ENCODE measurements at places on chromosomes 1 and 21.

GRCh38 chr1:42177541-42177981 is 13.0 kb upstream of the GUCA2A start:
- DNase-seq = peak; percentile 92

- DNase-seq = no peak
Measured at GRCh38 chr1:91700771-91701471, 185.0 kb downstream of the TGFBR3 start.

DNA sequence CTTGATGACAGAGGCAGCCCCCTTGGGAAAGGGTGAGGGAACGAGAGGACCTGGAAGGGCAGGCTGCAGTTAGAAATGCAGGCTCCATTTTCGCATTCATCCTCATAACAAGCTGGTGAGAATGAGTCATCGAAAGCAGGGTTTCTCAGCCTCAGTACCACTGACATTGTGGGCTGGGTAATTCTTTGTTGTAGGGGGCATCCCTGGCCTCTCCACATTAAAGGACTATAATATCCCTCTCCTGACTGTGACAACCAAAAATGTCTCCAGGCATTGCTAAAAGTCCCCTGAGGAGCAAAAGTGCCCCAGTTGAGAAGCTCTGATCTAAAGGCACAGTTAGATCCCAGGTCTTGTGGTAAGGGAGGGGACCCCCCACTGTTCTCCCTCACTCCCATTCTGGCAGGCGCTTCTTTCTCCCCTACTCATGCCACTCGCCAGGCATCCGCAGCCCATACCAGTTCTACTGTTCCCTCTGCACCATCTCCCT is 20.4 kb downstream of the KCNN3 start:
- no peak for DNase-seq

DNA sequence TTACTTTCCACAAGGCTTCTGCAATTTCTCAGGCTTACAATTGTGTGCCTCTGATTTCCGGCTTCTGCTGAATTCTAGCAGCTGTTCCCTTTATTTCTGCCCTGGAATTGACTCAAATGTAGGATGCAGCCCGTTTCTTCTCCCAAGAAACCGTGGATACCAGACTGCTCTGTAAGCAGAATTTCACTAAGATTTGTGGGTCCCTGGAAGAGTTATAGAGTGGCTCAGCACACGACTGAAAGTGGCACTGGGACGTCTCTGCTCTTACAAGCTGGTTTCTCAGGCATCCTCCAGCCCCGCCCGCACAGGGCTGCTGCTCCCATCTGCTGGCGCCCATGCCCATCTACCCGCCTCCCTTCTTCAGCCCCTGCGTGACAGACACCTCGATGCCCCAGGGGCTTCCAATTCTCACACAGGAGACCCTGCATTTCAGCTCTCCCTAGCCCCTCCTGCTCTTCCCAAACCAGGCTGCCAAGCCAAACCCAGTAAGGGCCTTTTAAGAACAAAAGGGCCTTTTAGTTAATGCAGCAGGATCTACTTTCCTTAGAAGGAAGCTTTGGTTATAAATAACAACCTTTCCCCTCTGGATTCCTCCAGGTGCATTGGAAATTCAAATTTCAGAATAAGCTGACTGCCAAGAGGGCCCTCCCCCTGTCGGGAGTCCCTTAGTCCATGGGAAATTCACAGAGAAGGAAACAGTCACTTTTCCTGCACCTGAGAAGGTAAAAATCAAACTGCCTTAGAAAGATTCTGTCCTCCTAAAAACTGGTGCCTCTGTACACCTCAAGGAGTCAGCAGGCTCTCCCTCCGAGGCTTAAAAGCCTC is 45.4 kb upstream of the TENT5B start:
- DNase-seq = peak; percentile 63

DNA sequence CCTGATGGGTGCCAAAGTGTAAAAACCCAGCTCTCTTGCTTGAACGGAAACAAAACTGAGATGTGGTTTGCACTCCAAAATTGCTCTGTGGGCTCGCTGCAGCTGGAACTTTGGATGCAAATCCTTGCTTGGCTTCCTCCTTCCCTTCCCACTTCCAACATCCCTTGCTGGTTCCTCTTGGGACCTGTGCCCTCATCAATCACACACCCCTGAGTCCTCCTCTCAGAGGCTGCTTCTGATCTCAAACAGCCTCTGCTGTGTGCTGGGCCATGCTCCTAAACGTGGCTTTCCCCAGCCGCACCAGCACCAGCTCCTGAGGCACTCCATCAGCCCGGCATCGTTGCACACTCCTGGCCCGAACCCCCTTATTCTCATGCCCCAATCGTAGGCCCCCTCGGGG is 124.3 kb upstream of the RAB4A start:
- no peak for DNase-seq

DNA sequence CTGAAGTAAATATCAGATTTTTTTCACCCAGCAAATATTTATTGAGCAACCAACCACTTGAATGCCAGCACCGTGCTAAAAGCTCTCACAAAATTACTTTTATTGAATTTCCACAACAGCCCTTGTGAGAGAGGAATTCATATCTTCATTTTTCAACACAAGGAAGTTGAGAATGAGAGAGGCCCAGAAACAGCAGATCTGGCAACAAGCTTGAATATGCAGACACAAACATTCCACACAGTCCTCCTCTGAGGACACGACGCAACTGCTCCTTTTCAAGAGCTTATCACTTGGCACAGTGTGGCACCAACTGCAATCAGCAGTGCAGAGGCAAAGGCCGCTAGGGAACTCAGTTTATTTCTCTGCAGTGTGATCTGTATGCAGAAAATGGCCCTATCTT is 32.2 kb upstream of the IFNAR2 start:
- no peak for DNase-seq

DNA sequence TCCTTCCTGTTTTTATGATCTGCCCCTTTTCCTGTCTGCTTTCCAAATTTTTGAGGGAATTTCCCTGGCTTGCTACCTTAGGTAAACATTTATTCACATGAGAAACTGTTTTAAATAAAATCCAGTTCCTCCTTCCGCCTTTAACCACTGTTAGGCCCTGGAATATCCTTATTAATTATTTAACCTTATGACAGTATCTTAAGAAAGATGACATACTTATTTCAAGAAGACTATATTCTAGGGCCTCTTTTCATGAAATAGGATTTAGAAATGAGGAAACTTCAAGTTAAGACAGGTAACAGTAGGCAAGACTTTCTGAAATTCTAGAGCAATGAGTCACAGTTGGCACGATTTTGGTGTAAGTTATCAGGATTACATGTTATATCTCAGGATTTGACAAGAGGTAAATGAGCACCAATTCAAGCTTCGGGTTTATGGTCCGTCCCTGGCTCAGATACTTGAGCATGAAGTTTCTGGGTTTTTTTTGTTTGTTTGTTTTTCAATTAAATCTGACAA is 2.0 kb upstream of the TNFSF18 start:
- no peak for DNase-seq

DNA sequence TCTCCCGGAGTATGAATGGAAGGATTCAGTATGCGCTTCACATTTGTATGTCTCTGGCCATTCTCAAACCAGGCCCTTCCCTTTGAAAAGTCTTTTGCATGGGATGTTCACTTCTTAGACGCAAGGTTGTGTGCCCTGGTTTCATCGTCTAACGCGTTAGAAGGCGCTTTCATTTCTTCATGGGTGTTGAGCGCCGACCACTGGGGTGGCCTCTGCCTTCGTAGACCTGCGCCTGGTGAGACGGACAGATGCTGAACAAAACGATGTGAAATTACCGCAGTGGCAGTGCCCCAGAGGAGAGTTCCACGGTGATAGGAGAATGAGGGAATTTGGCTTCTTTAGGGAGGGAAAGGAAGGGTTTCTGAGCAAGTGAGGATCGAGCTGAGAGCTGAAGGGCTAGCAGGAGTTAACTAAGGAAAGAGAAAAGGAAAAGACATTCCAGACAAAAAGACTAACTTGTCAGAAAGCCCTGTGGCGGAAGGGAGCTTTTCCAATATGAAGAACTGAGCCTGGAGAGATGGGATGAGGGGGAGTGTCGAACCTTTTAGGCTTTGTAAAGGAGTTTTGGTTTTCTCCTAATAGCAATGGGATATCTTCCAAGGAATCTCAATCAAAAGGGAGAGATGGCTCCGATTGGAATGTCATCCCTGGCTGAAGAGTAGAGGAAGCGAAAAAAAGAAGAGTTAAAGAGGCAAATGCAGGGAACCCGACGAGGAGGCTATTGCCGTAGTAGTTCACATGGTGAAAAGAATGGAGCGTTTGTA is 951 bp downstream of the GGPS1 start:
- peak; percentile 66 for DNase-seq

GRCh38 chr21:32137266-32137665 is 141.6 kb downstream of the MIS18A start:
- no peak for DNase-seq

- DNase-seq = no peak
Measured at GRCh38 chr1:167060141-167061072, 29.8 kb downstream of the GPA33 start.

DNA sequence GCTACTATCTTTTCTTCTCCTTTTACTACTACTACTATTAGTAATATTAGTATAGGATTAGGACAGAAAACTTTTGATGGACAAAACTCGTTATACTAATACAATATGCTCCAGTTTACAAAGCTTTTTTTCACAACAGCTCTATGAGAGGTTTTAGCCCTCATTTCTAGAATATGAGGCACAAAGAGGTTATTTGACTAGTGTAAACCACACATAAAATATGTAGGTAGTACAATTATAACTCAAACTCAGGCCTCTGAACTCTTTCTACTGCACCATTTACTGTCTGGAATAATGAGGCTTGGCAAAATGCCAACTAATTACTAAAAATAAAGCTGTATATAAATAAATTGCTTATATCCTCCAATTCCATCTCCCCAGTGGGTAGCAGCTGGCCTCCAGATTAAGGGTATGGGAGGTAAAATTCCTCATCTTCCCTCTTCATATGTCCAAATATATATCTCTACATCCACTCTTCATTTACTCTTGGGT is 99.9 kb downstream of the LYST start:
- no peak for DNase-seq

DNA sequence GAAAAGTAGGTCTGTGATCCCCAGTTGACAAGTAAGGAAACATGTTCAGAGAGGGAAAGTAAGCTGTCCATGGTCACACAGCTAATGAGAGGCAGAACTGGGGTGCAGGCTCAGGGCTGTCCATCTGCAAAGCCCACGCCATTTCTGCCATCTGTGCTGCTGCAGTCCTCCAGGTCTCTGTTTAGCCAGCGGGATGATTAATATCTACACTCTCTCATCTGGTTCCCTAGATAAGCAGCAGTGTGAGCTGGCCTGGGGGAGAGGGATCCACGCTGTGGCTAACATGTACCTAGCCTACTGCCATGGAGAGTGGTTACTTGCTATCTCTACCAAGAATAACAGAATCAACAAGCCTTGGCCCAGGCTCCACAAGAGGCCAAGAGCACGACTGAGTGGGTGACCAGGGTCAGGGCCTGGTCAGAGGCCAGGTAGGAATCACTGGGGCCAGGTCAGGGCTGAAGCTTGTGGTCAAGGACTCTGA is 75.2 kb downstream of the TRABD2B start:
- DNase-seq = no peak

DNA sequence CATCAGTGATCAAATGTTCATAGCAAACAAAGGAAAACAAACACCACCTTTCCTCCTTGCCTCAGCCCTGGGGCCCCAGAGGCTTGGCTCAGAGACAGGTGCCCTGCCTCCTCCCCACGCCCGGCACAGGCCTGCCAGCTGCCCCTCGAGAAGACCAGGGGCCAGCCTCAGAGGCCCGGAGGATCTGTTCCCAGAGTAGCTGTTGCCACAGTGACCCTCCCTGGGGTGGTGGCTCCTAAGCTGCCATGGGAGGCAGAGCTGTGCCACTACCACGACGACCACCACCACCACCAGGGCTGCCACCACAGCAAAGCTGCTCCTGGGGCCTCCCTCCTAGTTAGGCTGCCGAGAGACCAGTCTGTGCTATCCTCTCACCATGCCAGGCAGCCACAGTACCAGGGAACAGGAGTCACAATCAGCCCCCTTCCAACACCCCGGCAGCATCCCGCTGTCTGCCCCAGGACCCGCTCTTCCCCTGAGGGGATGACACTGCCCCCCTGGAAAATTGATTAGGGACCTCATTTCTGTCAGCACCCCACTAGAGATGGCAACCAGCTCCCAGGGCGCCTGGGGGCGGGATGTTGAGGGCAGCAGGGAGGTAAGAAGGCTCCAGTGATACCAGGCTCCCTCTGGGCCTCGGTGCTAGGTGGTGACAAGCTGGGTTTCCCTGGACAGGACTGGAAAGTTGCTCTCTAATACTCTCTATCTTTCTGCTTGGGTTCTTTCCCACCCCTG is 30.5 kb downstream of the KCNC4 start:
- DNase-seq = peak; percentile 76

DNA sequence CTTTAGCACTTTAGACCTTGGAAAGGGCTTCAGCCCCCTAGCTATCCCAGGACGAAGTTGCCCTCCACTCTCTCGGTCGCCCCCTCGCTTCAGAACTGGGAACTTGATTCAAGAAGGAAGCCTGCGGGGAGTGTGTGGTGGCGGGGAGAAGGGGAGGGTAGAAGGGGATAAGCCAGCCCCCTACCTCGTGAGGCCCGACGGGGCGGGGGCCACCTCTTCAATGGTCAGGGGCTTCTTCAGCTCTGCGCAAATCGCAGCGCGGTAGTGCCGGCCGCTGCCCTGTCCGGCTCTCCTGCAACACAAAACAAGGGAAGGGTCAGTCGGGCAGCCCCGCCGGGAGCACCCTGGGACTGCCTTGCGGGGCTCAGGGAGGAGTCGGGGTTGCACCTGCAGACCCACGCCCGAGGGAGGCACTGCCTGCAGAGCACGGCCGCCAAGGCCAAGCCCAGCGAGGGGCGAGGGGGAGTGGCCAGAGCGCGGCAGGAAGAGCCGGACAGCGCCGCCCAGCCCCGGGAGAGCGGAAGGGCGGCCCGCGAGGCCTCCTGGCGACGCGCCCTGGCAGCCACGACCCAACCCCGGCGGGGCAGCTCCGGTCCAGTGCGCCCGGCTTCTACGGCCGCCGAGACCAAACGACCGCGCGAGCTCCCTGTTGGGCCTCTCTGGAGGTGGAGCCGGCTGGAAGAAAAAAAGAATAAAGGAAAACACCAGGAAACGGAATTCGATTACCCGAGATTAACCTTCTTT is 56.2 kb upstream of the RASAL2 start:
- peak; percentile 75 for DNase-seq

GRCh38 chr1:29502911-29503840 is 266.9 kb downstream of the PTPRU start:
- DNase-seq = peak; percentile 97

GRCh38 chr1:57916041-57916440 is 492.2 kb upstream of the DAB1 start:
- DNase-seq = no peak

DNA sequence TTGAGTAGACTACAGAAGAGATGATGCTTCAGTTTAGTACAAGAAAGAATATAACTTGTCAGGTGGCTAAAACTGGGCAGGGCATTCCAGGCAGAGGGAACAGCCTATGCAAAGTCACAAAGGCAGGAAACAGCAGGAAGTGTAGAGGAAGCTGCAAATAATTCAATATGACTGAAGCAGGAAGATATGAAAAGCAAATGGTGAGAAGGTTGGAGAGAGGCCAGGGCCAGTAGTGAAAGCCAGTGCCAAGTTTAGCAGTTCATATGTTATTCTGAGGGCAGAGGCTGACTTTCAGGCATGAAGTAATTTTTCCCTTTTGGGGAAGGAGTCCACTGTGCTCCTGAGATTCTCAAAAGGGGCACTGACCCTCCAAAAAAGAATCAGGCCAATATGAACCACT is 8.0 kb upstream of the YBX1 start:
- no peak for DNase-seq

GRCh38 chr1:106637566-106637965 is 418.9 kb upstream of the PRMT6 start:
- DNase-seq = no peak

GRCh38 chr1:224582041-224582440 is 34.1 kb upstream of the CNIH3 start:
- no peak for DNase-seq

GRCh38 chr1:84712276-84712874 is 22.1 kb upstream of the SSX2IP start:
- DNase-seq = no peak

Data from NCI-H1092 treated with DMSO at 0.1 percent for 48 hours (cell line).